ENCODE measurements at places on chromosomes 11 and 22. TPM values are rescaled to one million over a fixed set of nuclear protein-coding genes. Genes with fewer than 3 reads are reported as not detected.

DNA sequence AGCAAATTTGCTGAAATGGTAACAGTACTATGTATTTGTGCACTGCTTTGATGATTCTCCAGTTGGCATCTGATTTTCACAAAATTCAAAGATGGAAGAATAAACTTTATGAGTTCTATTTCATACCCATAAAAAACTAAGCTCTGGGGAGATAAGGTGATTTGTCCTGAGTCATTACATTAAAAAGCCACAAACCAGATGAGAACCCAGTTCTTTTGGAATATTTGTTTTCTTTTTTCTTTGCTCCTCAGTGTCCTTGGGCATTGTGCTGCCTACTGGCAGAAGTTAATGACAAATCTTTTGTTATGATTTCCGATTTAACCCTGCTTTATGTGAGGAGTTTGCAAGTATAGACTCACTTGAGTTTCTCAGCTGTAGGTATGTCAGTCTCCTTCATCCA is 45.4 kb upstream of the AMOTL1 start:
- DNase-seq: no peak

GRCh38 chr11:64524158-64524527 is 66.9 kb upstream of the SLC22A12 start:
- DNase-seq: no peak

OR5P2 gene
- 0.26 TPM for total RNA-seq

DNA sequence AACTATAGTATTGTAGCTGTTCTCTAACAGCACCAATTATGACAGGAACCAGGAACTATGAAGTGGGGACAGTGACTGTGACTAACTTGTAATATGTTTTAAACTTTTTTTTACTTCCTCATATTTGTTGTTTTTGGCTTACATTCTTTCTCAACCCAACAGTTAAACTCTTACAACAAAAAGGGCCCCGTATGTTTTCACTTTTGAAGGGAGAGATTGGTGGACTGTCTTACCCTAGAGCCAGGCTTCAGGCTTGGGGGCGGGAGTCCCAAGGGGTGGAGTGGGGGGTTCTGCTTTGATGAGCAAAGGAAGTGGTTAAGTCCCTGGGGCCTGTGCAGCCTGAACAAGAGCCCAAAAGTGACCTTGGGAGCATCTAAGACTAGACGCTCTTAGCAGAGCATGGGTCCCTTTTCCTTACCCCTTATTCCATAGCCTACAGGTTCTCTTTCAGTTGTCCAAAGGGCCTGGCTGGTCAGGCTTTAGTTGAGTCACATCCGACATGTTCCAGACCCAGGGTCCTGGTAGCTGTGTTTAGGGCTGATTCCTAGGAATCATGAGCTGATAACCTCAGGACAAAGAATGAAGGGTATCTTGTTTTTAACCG is 38.8 kb downstream of the STIM1 start:
- DNase-seq: no peak

DNA sequence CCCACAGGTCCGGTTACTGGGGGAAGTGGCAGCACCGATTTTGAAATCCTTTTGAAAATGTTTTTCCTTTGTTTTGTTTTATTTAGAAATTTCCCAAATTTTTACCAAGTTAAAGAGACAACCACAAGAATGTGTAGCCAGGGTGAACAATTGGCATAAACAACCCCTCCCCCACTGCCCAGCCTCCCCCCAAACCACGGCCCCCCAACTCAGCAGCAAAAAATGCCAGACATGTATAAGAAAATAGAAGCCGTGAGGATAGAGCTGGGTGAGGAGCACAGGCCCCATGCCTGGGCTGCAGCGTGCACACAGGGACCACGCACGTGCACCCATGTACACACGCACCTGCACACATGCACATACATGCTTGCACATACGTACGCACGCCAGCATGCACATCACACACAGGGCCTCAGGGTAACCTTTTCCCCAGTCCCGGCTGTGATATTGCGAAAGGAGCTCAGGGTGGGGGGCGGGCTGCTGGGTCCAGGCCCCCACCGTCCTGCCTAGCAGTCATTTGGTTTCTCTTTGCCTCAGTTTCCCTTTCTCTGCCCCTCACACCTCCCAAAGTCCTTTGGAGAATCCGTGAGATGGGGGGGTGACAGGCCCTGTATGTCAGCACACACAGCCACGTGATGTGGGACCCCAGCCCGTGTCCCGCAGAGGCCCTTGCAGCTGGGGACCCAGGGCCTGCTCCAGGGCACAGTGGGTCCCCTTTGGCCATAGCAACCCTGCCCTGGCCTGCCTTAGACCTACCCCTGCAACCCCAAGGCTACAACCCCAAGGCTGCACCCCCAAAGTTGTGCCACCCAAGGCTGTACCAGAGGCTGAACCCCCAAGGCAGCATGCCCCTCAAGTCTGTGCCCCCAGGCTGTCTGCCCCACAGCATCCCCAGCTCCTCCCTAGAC is 42.9 kb downstream of the IGF2 start:
- no peak for DNase-seq

DNA sequence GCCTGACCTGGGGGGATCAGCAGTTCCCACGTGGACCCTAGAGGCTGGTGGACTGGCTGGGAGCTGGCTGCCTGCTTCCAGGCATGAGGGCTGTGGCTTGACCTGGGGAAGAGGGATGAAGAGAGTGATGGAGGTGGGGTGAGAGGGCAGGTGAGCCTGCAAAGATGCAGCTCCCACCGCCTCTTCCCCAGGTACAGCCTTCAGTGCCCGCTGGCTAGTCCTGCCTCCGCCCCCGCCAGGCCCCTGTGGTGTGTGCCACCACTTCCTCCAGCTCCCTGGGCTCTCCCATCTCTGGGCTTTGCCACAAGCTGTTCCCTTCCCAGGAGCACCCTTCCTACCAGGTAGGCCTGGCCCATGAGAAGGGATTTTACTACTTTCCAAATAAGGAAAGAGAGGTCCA is 19.1 kb downstream of the PARVG start:
- no peak for DNase-seq

OR51B4 gene
- 0.49 TPM for total RNA-seq

- no peak for DNase-seq
Measured at GRCh38 chr11:79676396-79676795, 235.6 kb upstream of the TENM4 start.

DNA sequence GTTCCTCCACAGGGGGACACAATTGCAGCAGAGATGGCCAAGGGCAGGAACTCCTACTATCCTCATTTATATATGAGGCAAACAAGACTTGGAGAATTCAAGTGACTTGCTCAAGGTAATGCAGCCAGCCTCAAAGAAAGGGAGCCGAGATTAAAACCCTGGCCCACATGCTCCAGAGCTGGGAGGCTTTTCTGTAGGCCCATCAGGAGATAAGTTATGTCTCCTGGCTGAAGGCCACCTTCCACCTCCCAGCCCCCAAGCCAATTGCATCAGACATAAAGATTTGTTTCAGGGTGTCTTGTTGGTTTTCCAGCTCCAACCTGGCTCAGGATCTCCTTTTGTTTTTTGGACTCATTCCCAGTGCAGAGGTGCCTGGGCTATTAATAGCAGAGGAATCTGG is 59.5 kb downstream of the SMIM38 start:
- DNase-seq: no peak

DNA sequence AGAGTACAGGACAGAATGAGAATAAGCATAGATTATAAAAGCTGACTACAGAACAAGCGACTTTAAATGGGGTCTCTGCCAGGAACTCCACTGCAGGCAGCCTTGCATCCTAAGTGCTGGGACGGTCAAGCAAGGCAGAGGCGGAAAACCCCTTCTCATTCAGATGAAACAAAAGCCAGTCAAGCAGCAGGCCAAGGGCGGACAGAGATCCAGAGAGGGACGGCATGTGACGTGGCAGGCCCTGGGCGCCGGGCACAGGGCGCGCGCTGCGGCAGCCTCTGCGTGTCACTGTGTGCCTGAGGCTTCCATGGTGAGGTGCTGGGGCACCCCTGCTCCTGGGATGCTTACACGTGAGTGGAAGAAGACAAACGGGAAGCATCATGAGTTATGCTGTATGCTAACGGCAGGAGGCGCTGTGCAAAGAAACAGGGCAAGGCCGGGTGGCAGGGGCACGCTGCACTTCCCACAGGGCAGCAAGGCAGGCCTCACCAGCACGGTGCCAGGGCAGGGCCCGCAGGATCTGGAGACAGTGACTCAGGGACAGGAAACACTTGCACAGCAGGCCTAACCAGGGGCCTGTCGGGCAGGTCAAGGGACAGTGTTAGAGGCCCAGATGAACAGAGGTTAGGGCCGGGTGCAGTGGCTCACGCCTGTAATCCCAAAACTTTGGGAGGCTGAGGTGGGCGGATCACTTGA is 6.2 kb downstream of the TOLLIP start:
- DNase-seq: peak; percentile 45

TH gene
- not detected for total RNA-seq

DNA sequence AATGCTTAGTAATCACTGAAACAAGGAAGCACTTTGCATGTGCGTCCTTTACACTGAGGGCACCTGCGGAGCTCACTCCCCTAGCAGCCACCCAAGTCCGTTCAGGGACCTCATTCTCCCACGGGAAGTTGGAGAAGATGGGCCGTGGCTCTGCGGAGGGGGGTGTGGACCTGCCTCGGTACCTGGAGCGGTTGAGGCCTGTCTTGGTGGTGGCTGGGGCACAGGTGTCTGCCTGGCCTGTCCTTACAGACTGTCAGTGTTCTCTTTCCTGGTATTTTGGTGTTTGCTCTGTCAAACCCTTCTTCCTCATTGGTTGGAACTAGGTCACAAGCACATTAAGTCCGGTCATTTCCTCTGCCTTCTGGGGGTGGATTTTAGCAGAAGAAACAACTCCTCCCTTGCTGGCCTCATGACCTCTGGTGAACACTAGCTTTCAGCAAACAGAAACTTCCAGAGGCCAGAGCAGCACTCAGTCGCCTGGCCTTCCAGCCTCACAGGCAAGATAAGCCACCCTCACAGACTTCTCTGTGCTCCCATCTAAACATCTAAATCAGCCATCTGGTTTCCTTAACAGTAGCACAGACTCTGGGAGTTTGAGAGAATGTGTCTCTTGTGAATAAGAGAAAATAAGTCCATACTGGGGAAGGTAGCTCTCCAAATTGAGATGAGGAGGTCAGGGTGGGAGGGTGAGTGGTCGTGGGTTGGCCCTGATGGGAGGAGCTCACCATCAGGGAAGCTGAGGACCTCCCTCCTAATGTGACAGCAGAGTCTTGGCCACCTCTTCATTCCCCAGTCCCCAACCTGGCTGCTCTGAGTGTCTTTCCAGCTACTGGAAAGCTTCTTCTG is 8.6 kb downstream of the SNAP29 start:
- peak; percentile 19 for DNase-seq

DNA sequence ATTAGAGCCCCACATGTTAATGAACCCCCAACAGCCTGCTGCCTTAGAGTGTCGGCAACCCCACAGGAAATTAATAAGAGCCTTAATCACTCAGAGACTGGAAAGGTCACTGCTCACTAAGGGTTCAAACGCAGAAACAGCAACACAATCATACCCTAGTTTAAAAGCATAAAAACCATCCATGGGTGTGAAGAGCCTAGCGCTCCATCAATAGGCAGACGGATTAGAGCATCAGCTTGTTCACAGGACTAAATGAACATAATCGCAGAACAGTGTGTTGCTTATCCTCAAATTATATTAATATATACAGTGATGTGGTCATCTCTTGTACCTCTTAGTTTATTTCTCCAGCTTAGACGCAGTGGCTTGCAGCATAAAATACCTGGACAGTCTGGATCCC is 720.7 kb downstream of the OPCML start:
- no peak for DNase-seq

- no peak for DNase-seq
Measured at GRCh38 chr22:22394591-22394990, 114.0 kb downstream of the ZNF280B start.

GRCh38 chr11:93747122-93747521 is 5.7 kb downstream of the C11orf54 start:
- no peak for DNase-seq

ASPHD2 gene
- 14.5 TPM for total RNA-seq

GRCh38 chr11:64864473-64865285 is 13.7 kb downstream of the EHD1 start:
- no peak for DNase-seq

GRCh38 chr11:68934666-68935065 is 31.0 kb downstream of the IGHMBP2 start:
- DNase-seq: no peak

DNA sequence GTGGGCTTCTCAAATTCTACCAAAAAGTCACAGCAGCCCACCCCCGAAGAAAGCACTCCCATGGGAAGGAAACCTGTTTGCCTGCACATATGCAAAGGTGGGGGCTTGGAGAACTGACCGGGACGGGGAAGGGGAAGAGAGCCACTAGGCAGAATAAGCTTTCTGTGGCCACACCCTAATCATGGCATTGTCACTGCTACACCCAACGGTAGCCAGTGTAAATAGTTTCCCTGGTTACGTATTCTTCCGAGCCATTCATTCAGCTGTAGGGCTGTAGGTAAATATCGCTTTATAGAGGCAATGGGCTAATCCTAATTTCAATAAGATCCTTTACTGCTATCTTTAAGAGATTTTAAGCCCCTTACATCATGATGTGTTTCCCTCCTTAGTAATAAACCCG is 61.7 kb downstream of the PRDM11 start:
- DNase-seq: no peak

GRCh38 chr11:29135504-29135903 is 881.3 kb downstream of the KCNA4 start:
- no peak for DNase-seq

ACAT1 gene
- 26.2 TPM for total RNA-seq

MARK2 gene
- total RNA-seq: 42.6 TPM

GRCh38 chr22:45008186-45008681 is 1.6 kb downstream of the PHF21B start:
- peak; percentile 40 for DNase-seq

DNA sequence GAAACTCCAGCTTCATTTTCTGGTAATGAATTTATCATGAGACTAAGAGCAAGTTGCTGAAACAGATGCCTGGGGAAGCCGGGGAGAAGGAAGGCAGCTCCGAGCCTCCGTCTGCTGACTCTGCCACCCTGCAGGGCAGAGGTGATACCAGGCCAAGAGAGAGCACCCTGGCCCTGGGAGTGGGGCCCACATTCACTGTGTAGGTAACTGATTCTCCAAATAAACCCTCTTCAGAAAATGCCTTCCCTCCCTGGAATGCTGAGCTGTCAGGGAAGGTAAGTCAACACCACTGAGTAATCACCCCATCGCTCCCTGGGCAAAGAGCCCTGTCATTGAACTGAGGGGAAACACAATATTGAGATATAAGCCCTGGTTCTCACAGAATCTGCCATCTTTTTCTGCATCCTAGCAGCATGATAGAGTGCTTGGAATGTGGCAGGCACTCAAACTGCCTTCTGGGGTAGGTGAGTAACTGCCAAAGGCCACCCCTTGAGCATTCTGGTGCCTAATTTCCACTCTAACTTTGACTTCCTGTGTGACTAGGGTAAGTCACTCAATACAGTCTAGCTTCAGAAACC is 147.6 kb downstream of the SPATA19 start:
- DNase-seq: no peak

KRTAP5-2 gene
- total RNA-seq: not detected

- no peak for DNase-seq
Measured at GRCh38 chr11:30697032-30697431, 110.9 kb upstream of the MPPED2 start.

DNA sequence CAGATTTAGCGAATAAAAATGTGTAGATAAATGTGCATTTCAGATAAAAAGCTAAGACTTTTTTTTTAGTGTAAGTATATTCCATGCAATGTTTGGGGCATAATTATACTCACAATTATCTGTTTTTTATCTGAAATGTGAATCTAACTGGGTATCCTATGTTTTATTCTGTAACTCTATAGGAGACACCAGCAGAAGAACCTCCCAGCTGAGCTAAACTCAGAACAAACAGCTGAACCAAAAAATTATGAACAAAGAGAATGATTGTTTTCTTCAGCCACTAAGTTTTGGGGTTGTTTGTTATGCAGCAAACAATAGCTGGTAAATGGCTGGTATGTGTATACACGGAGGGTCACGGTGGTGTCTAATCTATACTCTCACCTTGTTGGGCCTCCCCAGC is 42.9 kb downstream of the FBXO7 start:
- DNase-seq: no peak

OTOG gene
- 0.13 TPM for total RNA-seq

NTM gene
- 3.6 TPM for total RNA-seq

TNNT3 gene
- not detected for total RNA-seq
